ENCODE measurements at places on chromosomes 11 and 22.

GRCh38 chr11:101498891-101499290 is 84.9 kb downstream of the TRPC6 start:
- no peak for DNase-seq

DNA sequence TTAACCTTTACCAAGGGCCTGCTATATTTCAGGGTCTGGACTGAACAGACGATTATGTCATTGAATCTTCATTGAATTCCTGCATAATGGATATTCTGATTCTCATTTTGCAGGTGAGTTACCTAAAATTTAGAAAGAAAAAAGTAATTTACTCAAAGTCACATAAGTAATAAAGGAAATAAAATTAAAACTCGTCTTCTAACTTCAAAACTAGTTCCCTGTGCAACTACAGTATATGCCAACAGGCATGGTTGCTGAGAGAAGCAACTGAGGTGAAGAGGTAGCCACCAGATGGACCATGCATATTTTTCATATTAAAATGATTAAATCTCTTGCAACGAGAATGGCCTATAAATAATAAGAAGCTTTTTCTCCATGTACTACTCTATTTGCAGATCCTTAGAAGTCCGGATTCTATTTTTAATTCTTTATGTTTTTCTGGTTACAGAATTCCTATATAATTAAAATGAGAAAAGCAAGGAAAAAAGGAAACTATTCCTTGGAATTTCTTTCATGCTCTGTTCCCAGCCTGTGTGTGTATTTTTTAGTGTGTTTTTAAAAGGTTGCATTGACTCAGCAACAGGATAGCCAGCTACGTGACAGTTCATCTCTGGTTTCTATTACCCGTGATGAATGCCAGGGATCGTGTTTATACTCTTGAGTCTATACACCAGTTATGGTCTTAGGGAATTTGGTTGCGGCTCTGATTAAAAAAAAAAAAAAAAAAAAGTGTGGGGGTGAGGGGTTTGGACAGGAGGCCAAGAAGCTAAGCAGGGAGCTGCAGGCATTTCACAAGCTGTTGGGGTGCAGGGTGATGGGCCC is 186.8 kb downstream of the ETS1 start:
- DNase-seq, result no peak

- no peak for DNase-seq
Observed at GRCh38 chr22:48804811-48805301, 1022.8 kb downstream of the BRD1 start.

DNA sequence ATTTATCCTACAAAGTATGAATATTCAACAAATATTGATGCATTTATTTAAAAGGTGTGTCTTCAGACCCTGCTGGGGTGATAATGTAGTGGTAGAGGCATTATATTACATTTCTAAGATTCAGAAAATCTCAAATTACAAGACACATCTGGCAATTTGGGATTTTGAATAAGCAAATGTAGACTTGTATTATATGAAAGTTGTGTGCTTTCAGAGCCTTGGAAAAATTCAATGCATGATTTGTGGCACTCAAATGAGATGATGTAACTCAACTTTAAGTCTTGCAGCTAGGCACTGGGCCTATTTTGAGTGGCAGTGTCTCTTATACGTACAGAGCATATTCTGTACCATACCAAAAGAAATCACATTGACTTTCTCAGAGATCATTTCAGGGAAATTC is 214.4 kb downstream of the ETS1 start:
- no peak for DNase-seq

- peak; percentile 4 for DNase-seq
Observed at GRCh38 chr11:95443386-95443785, 212.4 kb upstream of the SESN3 start.

GRCh38 chr22:43500792-43501785 is 89.3 kb downstream of the MPPED1 start:
- no peak for DNase-seq

- DNase-seq, result no peak
Observed at GRCh38 chr22:36358533-36359469, 29.0 kb downstream of the MYH9 start.

DNA sequence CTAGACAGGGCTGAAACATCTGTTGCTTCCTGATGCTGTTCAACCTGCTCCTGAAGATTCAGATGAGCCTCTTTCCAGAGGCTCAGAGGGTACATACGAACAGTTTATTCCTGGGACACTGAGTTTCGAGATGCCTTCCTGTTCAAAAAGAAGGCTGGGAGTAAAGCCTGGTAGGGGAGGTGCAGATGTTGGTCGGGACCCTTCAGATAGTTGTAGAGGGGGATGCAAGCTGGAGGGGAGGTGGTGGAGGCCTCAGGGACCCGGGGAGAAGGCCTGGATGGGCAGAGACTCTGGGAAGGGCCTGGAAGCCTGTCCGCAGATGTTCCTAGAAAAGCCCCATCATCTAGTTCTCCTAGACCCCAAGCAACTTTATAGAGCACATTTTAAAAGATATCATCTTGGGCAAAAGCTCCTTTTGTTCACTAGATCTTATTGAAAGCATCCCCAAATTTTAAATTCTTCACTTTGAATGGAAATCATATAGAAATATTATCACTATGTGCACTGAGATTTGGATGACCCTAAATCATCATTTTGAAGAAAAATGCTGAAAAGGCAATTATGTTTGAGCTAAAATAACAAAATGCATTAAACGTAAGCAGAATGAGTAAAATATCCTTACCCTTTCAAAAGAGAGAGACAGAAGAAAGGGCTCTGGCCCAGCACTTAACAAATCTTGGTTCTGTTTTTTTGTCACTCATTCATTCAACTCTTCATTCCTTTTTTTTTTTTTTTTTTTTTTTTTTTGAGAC is 41.2 kb downstream of the RTL6 start:
- DNase-seq, result no peak

DNA sequence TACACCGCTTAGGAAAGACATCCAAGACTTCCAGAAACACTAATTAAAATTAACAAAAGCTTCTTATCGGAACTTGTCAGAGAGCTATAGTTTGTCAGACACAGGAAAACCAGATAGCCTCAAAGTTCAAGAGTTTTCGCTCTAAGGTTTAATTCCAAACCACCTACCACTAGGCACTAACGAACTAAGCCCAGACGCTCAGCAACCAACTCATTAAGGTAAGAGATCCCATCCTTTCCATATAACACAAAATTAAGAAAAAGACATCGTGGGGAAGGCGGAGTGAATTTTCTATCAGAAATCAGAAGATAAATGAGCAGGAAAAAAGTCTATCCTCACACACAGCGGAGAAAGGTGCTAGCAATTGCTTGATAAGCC is 382 bp downstream of the IMMP1L start:
- no peak for DNase-seq

DNA sequence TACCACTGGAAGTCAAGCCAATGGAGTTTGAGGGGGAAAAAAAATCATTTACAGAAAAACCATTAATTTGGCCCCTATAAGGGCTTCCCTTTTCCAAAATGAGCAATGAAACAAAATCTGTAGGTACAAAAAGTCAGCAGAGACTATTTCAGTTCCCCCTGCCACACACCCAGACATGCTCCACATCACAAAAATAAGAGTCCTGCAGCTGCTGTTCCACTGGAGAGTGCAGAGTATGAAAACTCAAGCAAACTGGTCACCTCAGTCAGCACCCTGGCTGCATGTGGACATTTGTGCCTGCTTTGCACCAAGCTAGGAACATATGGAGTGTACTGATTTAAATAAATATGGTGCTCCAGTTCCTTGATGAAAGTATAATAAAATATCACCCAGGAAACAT is 15.1 kb downstream of the POU2AF1 start:
- DNase-seq, result no peak

DNA sequence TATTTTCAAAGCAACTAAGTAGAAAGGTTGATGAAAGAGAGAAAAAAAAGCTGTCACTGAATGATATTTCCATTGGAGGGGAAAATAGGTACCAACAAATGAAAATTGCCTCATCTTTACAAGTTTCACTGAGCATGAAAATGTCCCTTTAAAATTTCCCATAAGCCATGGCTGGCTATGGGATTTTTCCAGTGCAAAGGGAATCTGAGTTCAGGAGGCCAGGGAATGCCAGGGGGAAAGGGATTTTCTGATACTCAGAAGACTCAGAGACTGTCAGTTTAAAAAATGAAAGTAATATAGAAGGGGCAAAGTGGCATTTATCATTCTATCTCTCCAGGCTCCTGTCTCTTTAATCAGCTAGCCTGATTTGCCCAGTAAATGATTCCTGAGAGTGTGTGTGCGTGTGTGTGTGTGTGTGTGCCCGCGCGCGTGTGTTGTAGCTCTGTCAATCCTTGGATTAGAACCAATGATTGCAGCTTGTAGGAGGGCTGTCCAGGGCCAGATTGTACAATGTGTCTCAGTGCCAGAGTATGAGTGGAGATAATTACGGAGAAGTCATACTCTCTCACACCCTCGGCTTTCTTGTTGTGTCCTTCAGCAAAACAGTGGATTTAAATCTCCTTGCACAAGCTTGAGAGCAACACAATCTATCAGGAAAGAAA is at the start of gene NTM:
Gene NTM (plus strand): TSS at position 526 of the 662 bp plus-strand sequence.
- no peak for DNase-seq

DNA sequence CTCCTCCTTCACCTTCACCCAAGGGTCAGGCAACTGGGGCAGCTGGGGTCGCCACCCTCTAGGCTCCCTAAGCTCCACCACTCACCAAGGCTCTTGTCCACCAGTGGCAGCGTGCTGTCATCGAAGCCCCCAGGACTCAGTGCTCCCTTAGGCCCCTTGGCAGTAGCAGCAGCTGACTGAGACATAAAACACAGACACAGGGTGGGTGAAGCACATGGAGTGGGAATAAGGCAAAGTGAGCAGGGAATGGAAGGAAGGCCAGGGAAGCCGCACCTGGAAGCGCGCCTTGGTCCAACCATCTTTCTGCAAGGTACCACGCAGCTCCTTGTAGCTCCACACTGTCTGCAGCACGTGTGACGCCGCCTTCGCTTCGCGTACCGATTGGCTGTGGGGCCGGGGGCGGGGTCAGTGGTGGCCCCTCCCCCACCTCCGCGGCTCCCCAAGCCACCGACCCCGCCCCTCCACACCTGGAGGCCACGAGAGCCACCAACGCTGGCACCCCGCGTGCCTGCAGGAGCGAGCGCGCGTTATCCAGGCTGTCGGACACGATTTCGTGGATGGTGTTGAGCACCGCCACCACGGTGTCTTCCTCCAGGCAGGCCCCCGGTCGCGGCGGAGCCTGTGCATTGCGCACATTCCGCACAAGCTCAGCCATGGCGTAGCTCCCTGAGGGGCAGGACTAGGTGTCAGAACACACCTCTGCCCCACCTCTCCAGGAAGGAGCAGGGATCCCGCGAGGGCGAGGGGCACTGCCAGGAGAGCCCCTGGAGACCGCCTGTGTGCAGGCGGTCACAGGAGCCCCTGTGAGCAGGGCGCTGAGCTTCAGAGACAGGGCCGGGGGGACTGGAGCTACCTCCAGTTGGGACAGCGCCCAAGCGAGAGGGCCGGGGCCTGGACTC is 31.3 kb upstream of the TXNRD2 start:
- no peak for DNase-seq

DNA sequence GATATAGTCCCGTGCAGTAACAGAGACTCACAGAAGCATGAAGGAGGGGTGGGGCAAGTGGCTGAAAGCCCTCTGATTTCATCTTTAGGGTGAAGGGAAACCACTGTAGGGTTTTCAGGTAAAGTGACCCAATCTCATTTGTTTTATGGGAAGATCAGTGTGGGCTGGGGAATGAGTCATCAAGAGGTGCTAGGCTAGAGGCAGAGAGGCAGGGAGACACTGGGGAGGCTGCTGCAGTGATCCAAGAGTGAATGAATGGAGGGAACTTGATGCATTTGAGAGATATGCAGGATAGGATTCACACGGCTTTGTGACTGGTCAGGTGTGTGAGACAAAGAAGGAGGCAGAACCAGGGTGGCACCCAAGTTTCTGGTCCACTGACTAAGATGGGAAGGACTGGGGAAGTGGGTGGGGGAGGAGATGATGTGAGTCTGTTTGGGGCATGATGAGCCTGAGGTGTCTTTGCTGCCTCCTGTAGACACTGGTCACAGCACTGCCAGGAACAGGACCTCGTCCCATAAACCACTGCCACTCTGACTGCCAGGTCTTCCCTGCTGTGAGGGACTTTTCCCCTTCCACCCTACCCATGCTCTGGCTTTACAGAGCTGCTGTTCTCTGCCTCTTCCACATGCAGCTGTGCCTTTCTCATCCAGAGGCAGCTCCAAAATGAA is 239.0 kb downstream of the TENM4 start:
- DNase-seq, result no peak

DNA sequence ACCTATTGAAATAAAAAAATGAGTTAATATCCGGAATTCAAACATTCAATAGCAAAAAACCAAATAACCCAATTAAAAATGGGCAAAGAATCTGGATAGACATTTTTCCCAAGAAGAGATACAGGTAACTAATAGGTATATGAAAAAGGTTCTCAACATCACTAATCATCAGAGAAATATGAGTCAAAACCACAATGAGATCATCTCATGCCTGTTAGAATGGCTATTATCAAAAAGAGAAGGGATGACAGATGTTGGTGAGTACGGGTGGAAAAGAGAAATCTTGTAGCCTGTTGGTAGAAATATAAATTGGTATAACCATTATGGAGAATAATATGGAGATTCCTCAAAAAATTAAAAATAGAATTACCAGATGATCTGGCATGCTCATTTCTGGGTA is 26.9 kb upstream of the OR6M1 start:
- DNase-seq, result no peak

- no peak for DNase-seq
Observed at GRCh38 chr11:109730669-109731068, 308.7 kb downstream of the C11orf87 start.
